CD4-positive, alpha-beta T cell treated with Interleukin-15 for 1 hour (primary cell): ENCODE measurements at places on chromosomes 7 and 10.

DNA sequence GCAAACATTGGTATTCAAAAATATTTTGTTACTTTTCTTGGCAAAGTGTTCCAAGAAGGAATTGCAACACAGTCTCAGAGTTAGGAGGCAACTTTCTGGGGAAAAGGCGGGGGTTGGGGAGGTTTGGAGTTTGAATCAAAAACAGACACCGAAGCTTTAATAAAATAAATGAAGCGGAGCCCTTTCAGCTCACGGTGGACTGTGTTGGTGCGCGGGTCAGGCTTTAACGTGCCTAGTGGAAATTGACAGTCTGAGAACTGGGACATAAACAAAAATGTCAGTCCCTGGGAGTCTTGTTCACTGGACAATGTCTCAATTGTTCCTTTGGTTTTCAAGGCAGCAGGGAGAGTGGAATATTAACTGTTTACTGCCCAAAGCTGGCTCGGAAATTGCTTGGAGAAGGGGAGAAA lies 109.3 kb downstream of the TCF7L2 start:
- DNase-seq = no peak

DNA sequence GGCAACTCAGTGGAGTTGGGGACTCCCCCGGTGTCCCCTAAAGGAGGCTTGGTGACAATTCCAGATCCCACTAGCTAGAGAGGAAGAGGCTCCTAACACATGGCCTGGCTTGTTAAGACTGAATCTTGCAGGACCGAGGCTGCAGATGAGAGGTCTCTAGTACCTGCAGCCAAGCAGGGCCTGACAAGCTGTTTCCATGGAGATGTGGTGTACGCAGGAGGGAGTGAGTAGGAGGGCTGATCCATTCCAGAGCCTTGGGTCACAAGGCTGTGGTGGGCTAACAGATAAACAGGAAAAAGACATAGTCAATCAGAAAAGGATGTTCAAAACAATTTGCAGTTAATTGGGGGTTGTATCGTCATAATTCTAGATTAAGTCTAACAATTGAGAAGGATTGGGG lies 77.3 kb upstream of the MKLN1 start:
- no peak for DNase-seq

- no peak for DNase-seq
These were observed 90.5 kb downstream of the CUL1 start for GRCh38 chr7:148789220-148789619.

DNA sequence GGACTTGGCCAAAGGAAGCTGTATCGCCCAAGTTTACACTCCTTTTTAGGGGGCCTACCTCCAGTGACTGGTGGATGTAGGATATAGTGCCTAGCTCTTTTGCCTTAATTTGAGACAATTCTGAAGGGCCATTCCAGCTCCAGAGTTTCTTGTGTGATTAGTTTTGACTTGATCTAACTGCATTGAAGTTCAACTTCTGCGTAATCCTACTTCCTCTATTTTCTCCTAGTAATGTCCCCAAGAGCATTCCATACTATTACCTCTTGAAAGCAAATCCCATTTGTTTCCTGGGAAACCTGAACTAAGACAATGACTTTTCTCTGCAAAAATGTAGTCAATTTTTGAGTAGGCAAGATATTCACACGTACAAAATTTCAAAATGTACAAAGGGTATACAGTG lies 4.7 kb upstream of the H2AZ2 start:
- no peak for DNase-seq

- DNase-seq = no peak
These were observed 241.0 kb downstream of the PPP1R3A start for GRCh38 chr7:113677811-113678210.

- no peak for DNase-seq
These were observed 10.2 kb downstream of the DNAJC12 start for GRCh38 chr10:67827811-67828210.

- DNase-seq = no peak
These were observed 14.9 kb downstream of the DNMBP start for GRCh38 chr10:99994801-99995200.

DNA sequence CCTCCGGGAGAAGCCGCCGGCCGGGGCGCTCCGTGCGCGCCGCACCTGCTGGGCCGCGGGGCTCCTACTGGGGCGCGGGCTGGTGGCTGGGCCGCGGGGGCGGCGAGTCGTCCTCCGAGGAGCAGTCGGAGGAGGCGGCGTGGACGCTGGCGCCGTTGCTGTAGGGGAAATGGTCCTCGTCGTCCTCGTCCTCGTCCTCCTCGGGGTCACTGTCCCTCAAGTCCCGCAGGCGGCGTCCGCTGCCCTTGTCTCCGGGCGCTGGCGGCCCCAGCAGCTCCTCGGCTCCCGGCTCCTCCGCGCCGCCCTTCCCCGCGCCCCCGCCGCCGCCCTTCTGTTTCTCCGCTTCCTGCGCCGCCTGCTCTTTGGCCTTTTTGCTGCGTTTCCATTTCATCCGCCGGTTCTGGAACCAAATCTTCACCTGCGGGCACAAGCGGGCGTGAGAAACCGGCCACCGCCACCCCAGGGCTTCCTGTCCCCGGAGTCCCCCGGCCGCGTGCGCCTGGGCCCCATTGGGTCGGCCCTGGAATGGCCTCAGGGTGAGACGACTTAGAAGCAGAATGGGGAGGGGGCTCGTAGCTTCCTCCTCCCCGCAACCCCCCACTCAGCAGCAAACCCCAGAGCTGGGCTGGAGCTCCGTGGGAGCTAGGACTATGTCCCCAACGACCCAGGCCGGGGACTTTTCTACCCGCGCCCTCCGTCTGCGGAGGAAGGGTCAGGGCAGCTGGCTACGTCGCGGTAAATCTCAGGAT lies 4.8 kb downstream of the MNX1 start:
- DNase-seq = no peak
